ENCODE measurements at places on chromosomes 3 and 15.

DNA sequence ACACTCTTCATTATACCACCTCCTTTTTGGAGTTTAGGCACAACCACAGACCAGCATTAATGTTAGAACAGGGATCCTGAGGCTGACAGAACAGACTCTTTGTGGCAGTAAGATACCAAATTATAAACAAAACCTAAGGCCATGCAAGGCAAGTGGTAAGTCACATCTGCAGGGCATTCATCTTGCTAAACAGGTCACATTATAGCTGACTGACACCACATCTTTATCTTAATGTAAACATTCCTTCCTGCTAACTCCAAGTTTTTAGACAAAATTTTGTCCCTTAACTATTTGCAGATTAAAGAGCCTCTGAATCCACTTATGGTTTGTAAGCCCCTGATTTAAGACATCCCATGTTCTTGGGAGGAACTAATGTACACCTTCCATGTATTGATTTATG, 500.6 kb downstream of the PYDC2 start:
- no peak for DNase-seq

DNA sequence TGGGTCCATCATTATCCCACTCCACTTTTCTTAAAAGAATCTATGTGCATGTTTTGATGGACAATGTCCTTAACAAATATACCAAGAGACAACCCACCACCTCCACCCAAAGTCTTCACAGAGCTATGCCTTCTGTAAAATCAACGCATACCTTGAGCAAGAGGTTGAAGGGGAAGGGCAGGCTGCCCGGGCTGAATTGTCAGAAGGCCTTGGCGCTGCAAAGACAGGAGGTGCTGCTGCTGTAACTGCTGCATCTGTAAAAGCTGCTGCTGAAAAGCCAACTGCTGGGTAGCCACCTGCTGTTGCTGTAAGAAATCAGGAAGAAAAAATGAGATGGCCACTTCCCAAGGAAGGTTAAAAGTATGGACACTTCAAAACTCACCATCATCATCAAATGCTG, 536.7 kb downstream of the FOXP1 start:
- DNase-seq: no peak

DNA sequence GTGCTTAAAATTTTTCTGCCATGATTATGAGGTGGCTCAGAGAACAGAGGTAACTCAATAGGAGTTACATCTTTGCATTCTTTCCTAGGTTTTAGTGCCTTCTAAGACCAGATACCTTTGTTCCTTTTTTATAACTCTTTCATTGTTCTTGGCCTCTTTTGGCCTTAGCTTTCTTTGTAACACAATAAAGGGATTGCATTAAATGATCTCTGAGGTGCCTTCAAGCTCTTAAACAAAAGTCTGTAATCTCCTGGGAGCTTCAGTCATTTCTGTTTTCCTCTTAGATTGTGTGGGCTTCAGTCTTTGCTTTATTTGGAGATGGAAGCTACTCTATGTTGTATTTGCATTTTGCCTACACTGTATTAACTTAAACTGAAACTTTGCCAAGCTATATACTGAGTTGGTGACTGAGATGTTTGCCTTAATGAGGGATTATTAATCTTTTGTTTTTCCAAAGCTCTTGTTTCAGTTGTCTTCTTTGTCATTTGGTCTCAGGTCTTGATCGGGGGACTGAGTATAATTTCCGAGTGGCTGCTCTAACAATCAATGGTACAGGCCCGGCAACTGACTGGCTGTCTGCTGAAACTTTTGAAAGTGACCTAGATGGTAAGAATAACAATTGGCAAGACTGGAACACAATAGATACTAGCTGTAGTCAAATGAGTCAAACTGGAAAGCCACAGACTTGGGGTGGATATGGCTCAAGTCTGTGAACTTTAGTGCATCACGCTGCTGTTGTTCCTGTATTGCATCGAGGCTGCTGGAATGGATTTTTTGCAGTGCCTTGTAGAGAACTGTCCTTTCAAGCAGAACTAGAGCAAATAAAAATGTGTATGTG, 110.3 kb downstream of the HCN4 start:
- DNase-seq: no peak

- no peak for DNase-seq
Observed at GRCh38 chr15:93366387-93367100, 277.5 kb upstream of the RGMA start.

GRCh38 chr3:69422751-69423150, 36.9 kb upstream of the FRMD4B start:
- DNase-seq: no peak
